ENCODE measurements at places on chromosomes 6 and 20.

- no peak for DNase-seq
These were observed 154.0 kb upstream of the AFDN start for GRCh38 chr6:167672738-167673137.

- no peak for DNase-seq
These were observed 11.8 kb downstream of the FAM110A start for GRCh38 chr20:845226-845868.

GRCh38 chr6:13434777-13435176 lies 52.6 kb downstream of the GFOD1 start:
- no peak for DNase-seq

GRCh38 chr6:21360336-21360735 lies 233.2 kb upstream of the SOX4 start:
- no peak for DNase-seq

- no peak for DNase-seq
These were observed 59.7 kb upstream of the SAMD3 start for GRCh38 chr6:130282234-130282995.

- no peak for DNase-seq
These were observed 140.3 kb downstream of the COL12A1 start for GRCh38 chr6:75065523-75065922.
